Activated CD4-positive, alpha-beta T cell treated with anti-CD3 and anti-CD28 coated beads, Interleukin-2, amount 10 ng/mL, durations not matched to agents 24 days and 14 days (primary cell): ENCODE measurements at places on chromosomes 7 and 10.
A peak's percentile ranks its signal among the peaks of the same experiment; 100 is the strongest.

GRCh38 chr10:47402641-47403301, 18.7 kb upstream of the ZNF488 start:
- no peak for DNase-seq

DNA sequence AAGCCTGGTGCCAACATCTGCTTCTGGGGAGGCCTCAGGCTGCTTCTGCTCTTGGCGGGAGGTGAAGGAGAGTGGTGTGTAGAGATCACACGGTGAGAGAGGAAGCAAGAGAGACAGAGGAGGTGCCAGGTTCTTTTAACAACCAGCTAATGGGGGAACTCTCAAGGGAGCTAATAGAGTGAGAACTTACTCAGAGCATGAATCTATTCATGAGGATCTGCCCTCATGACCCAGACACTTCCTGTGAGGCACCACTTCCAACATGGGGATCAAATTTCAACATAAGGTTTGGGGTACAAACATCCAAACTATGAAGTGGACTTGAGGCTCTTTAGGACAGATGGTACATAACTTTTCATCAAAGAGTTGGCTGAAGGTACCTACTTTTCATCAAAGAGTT, 5.1 kb upstream of the ZNF32 start:
- no peak for DNase-seq

- no peak for DNase-seq
Measured at GRCh38 chr7:72793791-72794190, 34.2 kb downstream of the TYW1B start.

- no peak for DNase-seq
Measured at GRCh38 chr7:124912972-124913371, 16.7 kb downstream of the POT1 start.

DNA sequence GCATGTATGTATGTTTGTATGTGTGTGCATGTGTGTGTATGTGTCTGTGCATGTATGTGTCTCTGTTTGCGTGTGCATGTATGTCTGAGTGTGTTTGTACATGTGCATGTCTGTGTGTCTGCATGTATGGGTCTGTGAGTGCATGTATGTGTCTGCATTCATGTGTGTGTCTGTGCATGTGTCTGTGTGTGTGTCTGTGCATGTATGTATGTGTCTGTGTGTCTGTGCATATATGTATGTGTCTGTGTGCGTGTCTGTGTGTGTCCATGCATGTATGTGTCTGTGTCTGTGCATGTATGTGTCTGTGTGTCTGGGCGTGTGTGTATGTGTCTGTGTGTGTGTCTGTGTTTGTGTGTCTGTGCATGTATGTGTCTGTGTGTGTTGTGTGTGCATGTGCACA, 49.9 kb upstream of the DIP2C start:
- DNase-seq: no peak

DNA sequence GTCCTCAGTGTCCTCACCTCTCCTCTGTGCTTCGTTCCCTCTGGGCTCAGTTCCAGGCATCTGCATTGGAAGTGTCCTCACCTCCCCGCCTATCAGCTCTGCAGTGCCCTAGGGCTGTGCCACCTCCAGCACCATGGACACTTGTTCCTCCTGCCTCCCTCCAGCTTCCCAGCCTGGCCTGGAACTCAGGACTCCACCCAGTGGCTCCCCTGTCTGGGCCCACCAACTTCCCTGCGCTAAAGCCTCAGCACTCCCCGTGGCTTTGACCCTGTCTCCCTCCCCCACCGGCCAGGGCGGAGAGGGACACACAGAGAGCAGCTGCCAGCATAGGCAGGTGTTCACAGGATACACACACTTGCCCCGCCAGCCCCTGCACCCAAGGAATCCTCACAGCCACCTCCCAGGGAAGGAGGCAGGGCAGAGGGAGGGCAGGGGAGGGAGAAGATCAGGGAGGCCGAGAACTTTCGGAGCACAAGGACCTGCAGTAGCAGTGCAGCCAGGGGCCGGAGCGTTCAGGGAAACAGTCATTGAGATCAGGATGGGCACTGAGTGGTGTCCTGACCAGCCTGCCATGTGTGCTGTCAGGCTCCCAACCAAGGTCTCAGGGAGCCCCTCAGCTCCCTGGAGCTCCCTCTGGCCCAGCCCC, 31.3 kb downstream of the ANXA8 start:
- no peak for DNase-seq

- DNase-seq: no peak
Measured at GRCh38 chr7:27952456-27953285, 212.7 kb downstream of the TAX1BP1 start.

GRCh38 chr7:138458576-138459412, 1.3 kb upstream of the TRIM24 start:
- DNase-seq: no peak

DNA sequence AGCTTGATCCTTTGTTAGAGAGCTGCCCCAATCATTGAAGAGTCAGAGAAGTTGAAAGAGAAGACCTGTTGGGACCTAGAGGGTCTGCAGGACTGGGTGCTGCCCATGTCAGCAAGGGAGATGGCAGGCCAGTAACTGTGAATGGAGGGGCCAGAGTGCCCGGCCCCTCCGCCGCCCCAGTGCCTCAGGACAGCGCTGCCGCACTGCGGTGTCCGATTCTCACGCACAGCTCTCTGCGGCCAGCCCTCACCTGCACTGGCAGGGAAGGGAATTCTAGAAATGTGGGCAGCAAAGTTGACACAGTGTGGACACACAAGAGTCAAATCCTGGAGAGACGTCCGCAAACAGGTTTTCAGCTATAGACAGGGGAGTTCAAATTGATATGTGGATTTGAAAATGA, 373.5 kb downstream of the TCERG1L start:
- no peak for DNase-seq

- no peak for DNase-seq
Measured at GRCh38 chr10:44933451-44934321, 22.5 kb downstream of the TMEM72 start.

DNA sequence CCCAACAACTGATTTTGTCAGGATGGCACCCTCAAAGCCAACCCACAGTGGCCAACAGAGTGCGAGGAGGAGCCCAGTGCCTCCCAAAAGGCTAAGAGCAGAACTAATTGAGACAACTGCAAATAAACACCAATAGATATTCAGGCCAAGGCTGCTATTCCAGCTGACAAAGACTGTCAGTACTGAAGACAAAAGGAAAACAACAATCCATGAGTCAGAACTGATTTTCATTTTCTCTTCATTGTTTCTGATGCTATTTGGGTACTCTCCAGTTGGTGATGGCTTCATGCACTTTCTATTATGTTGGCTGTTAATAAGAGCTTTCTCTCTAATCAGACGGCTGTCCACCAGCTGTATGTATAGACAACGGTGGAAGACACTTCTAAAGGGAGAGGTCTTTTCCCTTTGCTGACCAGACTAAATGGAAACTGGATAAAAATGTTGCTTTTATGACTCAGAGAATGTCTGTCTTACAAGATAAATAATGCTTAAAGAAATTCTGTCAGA, 515.9 kb downstream of the PARD3 start:
- DNase-seq: no peak

- DNase-seq: no peak
Measured at GRCh38 chr7:115831371-115831770, 199.2 kb downstream of the TFEC start.

GRCh38 chr10:102628451-102628911, 15.8 kb upstream of the TRIM8 start:
- DNase-seq: no peak

DNA sequence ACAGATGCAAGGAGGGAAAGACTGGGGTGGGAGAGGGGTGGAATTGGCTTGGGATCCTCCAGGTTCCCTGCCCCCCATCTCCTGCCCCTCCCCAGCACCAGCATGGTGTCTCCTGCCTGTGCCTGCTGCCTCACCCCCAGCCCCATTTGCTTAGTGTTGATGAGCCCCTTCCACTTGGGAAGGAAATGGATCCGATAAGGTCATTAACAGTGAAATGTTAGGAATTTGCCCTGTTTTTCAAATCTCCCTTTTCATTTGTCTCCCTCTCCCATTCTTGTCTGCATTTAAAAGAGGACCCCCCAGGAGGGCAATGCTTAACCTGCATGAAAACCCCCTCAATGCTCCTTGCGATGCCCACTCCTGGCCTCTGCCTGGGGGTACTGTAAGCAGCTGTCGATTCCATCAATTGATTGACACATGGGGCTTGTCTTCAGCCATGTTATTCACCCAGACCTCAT, 51.5 kb downstream of the HK1 start:
- no peak for DNase-seq

DNA sequence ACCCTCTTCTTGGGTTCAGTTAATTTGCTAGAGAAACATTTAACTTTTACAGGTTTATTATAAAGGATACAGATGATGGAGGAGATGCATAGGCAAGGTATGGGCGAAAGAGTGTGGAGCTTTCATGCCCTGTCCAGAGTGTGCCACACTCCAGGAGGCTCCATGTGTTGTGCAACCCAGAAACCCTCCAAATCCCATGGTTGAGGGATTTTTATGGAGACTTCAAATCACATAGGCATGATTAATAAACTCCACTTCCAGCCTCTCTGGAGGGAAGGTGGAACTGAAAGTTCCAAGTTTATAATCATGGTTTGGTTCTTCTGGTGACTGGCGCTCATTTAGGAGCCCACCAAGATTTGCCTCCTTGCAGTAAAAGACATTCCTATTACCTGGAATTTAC, 159.9 kb downstream of the PHTF2 start:
- DNase-seq: peak; percentile 48

DNA sequence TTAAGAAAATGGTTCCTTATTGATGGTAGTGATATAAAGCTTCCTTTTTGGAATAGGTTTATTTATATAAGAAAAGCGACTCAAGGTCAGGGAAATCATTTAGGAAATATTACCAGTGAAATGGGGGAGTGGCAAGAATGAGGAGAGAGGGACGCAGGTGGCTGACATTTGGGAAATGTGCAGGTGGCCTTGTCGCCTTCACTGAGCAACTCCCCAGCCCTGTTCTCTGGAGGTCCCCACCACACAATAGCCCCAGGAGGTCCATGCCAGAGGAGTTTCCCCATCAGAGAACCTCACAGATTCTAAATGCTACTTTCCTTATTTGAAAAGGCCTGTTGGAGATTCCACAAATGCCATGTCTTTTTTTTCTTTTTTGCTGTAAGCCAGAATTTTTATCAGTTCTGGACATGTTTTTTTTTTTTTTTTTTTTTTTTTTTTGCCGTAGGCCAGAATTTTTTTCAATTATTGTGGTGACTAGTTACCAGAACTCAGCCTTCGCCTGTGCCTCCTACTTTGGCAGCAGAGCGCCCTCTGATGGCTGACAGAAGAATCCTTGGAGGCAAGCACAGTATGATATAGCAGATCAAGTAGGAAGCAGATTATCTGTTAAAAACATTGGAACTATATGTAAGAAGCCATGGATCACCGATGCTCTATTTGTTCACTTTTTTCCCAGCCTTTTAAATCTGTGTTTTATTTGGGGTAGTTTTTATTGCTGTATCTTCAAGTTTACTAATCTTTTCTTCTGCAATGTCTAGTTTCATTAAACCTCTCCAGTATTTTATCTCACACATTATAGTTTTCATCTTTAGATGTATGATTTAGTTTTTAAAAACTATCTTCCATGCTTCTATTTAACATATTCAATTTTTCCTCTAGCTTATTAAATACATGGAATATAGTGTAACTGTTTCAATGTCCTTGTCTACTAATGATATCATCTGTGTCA, 18.6 kb downstream of the OPALIN start:
- DNase-seq: peak; percentile 85
